ENCODE measurements at places on chromosomes 4 and X.
A peak's percentile ranks its signal among the peaks of the same experiment; 100 is the strongest.

- no peak for DNase-seq
These were observed 19.9 kb upstream of the CLNK start for GRCh38 chr4:10704430-10704810.

- DNase-seq, result no peak
These were observed 61.9 kb downstream of the SLC9A6 start for GRCh38 chrX:136047016-136047642.

GRCh38 chrX:7127056-7127455 is 20.5 kb upstream of the STS start:
- DNase-seq, result no peak

DNA sequence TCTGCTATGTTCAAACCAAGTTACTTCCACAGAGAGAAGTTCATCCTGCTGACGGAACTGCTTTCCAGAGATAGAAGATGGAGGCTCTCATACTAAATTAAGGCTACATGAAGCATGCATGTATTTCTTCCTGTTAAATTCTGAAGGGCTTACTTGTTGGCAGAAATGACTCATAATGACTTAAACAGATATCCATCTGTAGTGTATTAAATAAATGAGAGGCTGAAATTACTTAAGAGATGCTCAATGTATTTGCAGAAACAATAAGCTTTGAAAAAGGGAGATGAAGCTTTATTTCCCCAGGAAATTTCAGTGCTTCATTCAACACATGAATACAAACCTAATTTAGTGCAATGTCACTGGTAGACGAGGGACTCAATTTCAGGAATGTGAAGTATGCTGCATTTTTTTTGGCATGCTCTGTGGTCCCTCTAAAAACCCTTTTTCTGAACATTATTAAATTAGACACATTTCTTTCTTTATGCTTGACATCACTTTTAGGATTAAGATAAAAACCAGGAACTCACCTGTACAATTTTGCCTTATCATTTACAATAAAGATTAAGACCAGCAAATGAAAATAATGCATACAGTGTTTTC is 759.1 kb upstream of the POU3F4 start:
- no peak for DNase-seq

GRCh38 chr4:138259271-138259670 is 17.1 kb upstream of the SLC7A11 start:
- DNase-seq, result no peak

DNA sequence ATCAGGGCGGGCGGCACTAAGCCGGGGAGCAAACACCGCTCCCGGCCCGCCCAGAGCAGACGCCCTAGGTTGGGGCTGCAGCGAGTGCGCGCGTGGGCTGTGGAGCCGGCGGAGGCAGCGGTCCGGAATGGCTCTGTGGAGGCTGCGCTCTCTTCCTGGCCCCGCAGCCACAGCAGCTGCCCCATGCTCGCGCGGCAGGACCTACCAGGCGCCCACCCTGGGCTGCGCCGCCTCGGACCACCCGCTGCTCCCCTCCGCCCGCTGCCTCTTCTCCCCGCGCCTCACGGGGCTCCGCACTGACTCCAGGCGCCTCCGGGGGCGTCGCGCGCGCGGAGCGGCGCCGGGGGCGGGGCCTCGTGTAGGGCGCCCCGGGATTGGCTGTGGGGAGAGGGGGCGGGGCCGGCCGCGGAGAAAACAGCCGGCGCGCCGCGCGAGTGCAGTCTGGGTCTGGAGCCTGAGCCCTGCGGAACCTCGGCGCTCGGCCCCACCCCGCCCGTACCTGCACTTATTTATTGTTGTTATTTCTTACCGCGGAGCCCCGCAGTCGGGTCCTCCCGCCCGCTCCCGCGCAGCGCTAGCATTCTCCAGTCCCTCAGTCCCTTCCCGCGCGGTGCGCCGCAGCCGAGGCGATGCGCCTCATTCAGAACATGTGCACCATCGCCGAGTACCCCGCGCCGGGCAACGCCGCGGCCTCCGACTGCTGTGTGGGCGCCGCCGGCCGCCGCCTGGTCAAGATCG is at the start of gene RASL11B:
TSS of gene RASL11B (plus strand) at position 439 of the 738 bp plus-strand sequence. CDS start at position 630, 191 bp downstream.
- peak; percentile 70 for DNase-seq

GRCh38 chrX:41333003-41333743 is 789 bp upstream of the DDX3X start:
- peak; percentile 85 for DNase-seq

- DNase-seq, result no peak
These were observed 21.4 kb downstream of the MAGEB17 start for GRCh38 chrX:16188687-16189086.

DNA sequence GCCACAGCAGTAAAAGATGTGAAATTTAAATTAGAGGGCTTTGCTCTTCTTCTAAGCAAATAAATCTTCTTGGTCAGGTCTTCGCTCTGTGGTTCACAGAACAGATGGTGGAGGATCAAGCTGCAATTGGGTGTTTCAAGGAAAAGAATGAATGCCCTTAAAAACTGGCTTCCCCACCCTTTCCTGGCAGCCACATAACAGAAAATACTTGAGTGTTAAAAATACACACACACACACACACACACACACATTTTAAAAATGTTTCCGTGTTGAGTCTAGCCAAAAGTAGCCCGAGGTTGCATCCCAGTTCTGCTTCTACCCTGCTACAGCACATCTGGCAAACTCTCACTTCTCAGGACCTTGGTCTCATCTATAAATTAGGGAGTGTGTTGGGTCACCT is 56.7 kb upstream of the FGFBP2 start:
- no peak for DNase-seq

- DNase-seq, result no peak
These were observed 200.0 kb downstream of the PPP1R2C start for GRCh38 chrX:42577936-42578470.

- no peak for DNase-seq
These were observed 1.5 kb downstream of the PLA2G12A start for GRCh38 chr4:109728385-109728784.

DNA sequence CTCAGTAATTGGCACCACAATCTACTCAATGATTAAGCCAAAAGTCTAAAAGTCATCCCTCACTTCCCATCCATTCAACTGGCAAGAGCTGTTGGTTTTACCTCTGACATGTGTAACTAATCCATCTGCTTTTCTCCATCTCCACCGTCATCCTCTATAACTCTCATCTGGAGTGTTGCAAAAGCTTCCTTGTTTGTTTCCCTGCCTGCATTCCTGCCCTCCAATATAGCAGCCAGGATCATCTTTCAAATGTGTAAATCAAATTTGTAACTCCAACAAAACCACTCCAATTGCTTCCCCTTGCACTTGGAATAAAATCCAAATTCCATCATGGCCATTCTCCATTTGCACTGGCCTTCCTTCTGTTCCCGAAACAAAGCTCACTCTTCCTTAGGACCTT is 4.3 kb upstream of the PLAC8 start:
- DNase-seq, result no peak

DNA sequence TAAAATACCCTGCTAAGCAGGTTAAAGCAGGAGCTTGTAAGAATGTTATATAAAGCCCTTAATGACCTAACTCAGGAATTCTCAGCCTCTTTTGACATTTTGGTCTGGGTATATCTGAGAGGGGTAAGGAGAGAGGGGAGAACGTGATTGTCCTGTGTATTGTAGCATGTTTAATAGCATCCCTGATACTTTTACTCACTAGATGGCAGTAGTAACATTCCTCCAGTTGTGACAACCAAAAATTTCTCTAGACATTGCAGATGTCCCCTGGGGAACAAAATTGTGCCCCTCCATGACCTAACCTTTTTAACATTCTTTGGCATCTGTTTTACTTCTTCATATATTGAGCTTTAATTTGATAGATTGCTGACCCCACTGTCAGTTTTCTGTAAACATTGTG is 17.9 kb downstream of the SMARCA5 start:
- no peak for DNase-seq

DNA sequence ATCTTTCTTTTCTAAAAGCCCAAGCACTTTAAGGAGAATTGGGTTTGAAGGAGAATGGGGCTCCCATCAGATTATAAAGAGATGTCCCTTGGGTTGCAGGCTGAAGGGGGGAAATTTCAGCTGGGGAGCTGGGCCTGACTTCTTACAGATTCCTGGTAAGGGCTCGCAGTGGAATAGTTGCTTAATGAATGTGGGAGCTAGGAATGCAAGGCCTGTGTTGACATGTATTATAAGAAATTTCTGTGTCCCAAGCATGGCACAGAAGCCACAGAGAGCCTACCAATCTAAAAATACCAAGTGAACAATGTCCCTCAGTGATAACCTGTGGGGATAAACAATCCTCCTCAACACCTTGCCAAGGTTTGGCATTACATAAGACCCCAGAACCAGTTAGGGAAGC is 39.3 kb upstream of the WNK3 start:
- no peak for DNase-seq

DNA sequence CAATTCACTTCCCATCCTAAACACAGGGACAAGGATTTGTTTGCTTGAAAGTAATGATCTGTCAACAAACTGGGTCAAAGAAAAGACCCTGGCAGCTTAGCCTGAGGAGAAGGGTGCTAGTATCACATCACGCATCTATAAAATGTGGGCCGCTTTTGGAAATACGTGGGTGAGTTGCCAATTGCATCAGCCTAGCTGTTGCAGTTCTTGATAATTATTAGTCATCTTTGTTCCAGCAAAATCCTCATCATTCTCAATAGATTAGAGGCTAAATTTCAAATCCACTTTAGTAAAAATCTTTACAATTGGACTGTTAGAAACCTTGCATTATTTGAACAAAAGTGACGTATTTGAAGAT is 33.6 kb upstream of the TAPT1 start:
- DNase-seq, result no peak

DNA sequence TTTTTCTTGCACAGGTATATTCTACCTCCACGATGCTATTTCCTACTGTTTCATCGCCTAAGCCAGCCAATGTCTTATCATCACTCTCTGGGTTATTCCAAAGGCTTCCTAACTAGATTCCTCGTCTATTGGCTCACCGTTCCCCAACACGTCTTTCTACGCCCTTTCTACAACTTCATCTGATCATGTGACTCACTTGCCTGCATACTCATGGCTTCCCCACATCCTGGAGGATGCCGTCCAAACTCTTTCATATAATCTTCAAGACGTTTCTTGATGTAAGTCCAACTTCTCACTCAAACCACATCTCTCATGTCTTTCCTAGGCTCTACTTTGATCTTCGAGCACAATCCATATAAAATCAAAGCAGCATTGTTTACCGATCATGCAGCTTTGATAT is 322.0 kb upstream of the PPARGC1A start:
- no peak for DNase-seq

- no peak for DNase-seq
These were observed 8.9 kb downstream of the MFAP3L start for GRCh38 chr4:170017252-170017651.

- peak; percentile 49 for DNase-seq
These were observed 4.2 kb upstream of the ZNF157 start for GRCh38 chrX:47366041-47366722.

DNA sequence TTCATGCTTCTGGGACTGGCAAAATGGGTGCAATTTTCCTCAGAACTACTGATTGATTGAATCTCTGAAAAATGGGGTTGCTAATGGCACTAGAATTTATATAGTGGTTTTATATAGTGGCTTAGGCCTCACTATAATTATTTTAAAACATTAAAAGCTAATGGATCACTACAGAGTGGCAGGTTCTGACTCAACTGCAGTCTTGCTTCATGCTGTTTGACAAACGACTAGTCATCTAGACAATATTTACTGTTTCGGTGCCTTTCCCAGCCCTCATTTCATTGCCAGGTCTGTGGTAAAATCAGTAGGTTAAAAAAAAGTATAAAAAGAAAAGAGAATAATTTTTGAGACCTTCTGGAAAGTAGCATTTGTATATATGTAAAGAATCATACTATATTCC is 352.8 kb upstream of the ATOH1 start:
- DNase-seq, result no peak

- no peak for DNase-seq
These were observed 296.2 kb upstream of the FAT1 start for GRCh38 chr4:187019896-187020295.

GRCh38 chr4:61877266-61877665 is 677.1 kb downstream of the ADGRL3 start:
- no peak for DNase-seq

DNA sequence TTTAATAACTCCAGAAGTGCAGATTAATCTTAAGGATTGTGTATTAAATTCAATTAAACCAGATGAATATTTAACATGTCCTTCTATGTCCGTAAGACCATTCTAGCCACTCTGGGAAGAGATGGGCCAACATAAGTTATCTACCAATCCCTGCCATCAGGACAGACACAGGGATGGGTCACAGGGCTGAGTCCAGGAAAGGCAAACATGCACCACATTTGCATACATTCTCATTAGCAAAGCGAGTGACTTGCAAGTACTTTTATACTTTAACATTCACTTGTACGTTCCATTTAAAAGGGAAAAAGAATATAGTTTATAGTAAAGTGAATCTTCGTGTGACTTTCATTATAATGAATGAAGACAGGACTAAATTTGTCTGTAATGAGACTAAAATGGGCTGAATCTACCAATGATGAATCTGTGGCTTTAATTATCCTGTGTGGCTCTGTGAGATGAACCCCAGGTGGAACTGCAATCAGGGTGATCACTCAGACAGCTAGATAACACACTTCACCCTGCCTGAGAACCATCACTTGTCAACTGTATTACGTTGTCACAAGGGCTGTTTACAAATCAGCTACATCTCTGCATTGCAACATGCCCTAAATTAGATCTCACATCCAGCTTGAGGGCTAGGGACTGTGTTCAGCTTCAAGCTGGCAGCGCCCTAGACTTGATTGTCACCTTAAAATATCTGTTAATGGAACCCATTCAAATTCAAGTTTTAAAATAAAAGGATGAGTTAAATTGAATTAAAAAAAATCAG is 77.2 kb downstream of the SH3KBP1 start:
- DNase-seq, result no peak

GRCh38 chrX:7021991-7022390 is 125.5 kb upstream of the STS start:
- no peak for DNase-seq

DNA sequence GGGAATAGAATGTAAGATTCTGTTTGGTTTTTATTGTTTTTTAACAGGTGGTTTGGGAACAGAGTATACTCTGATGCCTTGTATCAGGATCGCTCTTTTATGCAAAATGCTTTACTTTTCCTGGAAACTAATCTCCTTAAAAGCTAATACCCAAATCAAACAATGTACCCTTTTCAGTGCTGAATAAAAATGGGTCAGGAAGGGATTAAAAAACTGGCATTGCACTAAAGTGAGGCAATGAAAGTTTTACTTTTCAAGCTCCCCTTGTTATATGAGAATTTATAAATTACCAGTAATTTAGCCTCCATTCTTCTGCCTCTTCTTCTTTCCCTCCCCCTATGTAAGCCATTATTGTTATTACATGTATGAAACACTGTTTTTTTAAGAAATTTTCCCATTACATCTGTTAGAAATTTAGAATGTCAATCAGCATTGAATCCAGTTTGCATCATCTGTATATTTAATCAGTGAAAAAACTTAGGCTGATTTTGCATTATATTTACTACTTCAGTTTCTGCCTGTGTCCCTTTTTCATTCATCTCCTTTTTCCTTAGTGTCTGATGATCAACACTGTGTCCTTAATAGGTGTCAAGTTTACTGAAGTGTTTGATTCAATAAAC is 89.7 kb upstream of the NPNT start:
- no peak for DNase-seq

- DNase-seq, result no peak
These were observed 18.7 kb downstream of the ZFYVE28 start for GRCh38 chr4:2399631-2400190.

Data from activated T-helper 1 cell treated with Interleukin-2 at 50 U/mL for 16 hours (primary cell).